ENCODE measurements at places on chromosomes 7 and 10. TPM values are rescaled to one million over a fixed set of nuclear protein-coding genes. Genes with fewer than 3 reads are reported as not detected.

The CCDC172 gene
- not detected for total RNA-seq

The DRGX gene
- not detected for total RNA-seq

- DNase-seq, result no peak
- peak overlapping the region; percentile 30 for H3K4me3 ChIP-seq
- H3K27ac ChIP-seq, result peak overlapping the region; percentile 77
- H3K4me1 ChIP-seq, result peaks cover 45% of the 10 kb centered on the region
- H3K36me3 ChIP-seq, result no peaks in the 10 kb centered on the region
These were observed 3.7 kb upstream of the CYP3A43 start for GRCh38 chr7:99824091-99824490.

- H3K4me3 ChIP-seq, result no peak overlapping the region
- DNase-seq, result no peak
- no peaks in the 10 kb centered on the region for H3K4me1 ChIP-seq
These were observed 110.3 kb downstream of the ARHGAP22 start for GRCh38 chr10:48494611-48495010.

Data from liver (tissue), 10 donors.